Activated CD4-positive, alpha-beta T cell treated with anti-CD3 and anti-CD28 coated beads, Interleukin-2, amount 10 ng/mL, durations not matched to agents 24 days and 14 days (primary cell): ENCODE measurements at places on chromosomes 11 and 22. TPM values are rescaled to one million over a fixed set of nuclear protein-coding genes. Genes with fewer than 3 reads are reported as not detected.

BTBD18 gene
- total RNA-seq, result not detected in 2 replicates

PLAAT2 gene
- total RNA-seq, result not detected in 2 replicates

UBQLN3 gene
- total RNA-seq, result not detected in 2 replicates

LRRN4CL gene
- 0.16 and 0.17 TPM in 2 replicates for total RNA-seq

MS4A6A gene
- 0.28 TPM in 1 of 2 replicates, not detected in the other for total RNA-seq

B4GALNT4 gene
- total RNA-seq, result 3.9 and 4.1 TPM in 2 replicates

TMEM25 gene
- total RNA-seq, result 13.0 and 14.1 TPM in 2 replicates

SHANK2 gene
- not detected in 2 replicates for total RNA-seq

RAB3IL1 gene
- total RNA-seq, result 0.12 and 0.26 TPM in 2 replicates

MUC5AC gene
- not detected in 2 replicates for total RNA-seq
